ENCODE measurements at places on chromosomes 5 and 9. TPM values are rescaled to one million over a fixed set of nuclear protein-coding genes. Genes with fewer than 3 reads are reported as not detected.

The RRAGA gene
- 18.1 TPM for polyA plus RNA-seq

GRCh38 chr5:88880201-88880600 is 2.8 kb downstream of the MEF2C start:
- no peak for DNase-seq

DNA sequence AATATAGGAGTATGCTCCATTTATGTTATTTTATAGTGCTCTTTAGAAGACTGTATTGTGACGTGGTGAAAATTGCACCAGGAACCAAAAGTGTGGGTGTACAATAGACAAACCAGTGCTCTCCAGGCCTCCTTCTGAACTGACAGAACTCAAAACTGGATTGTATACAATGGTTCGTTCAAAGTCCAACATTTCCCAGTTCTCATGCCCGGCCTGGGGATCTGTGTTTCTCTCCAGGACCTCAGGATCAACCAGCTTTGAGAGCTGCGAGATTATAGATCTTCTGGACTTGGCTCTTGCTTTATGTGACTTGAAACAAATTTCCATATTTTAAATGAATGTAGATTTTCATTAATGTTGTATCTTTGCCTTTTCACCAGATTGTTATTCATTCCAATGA is 60.8 kb upstream of the CER1 start:
- no peak for DNase-seq

The TEK gene
- 0.91 TPM for polyA plus RNA-seq

DNA sequence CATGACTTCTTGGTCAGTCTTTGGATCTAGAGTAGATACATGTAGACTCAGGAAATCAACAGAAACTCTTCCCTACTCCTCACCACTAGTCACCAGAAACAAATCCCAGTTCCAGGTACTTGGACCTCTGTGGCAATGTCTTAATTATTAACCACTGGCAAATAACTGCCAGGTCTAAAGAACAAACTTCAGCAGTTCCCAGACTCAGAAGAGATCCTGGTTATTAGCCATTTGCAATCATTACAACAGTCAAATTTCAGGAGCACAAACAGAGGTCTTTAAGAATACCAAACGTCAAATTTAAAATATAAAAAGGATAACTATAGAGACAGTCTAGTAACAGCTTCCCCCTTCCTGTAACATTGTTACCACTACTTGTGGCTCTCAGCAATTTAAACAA is 10.2 kb downstream of the DIAPH1 start:
- DNase-seq, result no peak

DNA sequence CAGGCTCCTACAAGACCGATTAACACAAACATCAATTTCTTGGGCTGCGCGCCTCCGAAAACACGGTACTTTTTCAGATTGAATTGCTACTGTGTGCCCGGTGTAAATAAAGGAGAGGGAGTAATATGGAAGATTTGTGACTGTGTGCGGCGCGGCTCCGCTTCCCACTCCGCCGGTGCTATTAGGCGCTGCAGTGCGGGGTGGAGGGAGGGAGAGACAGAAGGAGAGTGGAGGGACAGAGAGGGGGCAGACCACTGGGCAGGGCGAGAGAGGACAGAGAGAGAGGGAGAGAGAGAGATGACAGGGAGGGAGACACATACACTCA is 24.7 kb upstream of the RNU6ATAC start:
- DNase-seq, result no peak
